ENCODE measurements at places on chromosomes 12 and 14.
A peak's percentile ranks its signal among the peaks of the same experiment; 100 is the strongest.

DNA sequence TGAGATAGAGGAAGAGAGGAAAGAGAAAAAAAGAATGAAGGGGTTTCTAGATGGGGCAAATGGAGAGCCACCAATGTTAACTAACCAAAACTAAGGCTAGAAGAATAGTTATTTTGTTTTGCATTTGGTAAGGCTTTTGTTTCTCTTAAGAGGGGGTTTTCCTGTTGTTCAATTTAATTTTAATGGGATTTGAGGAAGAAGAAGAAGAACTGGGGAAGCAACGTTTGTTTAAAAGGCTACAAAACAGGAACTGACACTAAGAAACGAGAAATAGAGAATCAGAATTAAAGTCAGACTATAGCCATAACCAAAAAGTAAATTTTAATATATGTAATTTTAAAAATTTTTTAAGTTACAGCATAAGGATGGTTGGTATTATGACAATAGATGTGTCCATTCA lies 13.7 kb downstream of the TXNDC16 start:
- DNase-seq = no peak

DNA sequence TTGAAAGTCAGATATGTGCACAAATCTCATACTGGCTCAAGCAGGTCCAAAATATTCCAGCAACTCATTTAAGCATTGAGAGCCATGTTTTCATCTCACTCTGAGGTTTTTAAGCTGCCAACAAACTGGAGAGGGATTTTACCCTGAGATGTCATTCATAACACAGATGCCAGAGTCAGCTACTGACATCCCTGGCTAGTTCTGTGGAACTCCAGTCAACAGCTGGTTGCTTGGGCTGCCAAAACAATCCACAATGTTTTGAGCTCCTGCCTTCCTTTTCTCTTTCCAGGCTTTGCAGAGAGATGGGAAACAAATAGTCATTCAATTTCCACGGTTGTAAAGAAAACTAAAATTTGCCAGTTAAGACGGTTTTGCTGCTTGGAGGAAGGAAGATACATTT lies 621.2 kb upstream of the FBXO33 start:
- no peak for DNase-seq

DNA sequence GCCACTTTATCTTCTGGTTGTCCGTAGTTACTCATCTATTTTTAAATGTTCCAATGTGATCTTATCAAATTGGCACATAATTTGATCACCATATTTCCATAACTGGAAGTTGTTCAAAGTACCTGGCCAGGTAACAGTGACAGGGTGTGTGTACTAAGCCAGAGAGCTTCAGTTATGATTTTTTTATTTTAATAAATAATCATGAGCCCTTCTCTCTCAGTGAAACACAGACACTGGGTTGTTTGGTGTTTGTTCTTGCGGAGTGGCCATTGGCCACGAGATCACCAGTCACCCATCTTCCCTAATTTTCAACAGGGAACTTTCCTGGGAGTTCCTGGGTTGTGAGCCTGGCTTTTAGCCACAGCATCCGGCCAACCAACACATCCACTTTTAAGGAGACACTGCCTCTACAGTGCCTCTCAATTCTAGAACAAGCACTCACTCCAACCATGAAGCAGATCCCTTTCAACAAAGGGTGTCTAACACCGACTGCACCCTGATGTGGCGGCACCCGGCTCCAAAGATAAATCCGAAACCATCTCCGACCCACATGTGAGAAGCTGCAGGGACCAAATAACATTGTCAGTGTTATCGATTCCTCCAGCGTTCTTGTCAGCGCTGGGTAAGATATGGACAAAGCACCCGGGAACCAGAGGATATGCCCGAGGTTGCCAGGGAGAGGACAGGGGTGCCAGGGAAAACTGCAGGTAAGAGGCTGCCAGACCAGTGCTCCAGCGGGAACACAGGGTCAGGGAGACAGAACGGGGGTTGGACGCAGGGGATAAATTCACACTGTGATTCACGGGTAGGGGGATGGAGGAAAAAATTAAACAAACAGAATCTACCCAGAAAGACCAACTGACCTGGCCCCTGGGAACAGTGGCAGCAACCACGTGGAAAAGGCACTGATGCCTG lies 49.9 kb downstream of the FOXN3 start:
- no peak for DNase-seq

DNA sequence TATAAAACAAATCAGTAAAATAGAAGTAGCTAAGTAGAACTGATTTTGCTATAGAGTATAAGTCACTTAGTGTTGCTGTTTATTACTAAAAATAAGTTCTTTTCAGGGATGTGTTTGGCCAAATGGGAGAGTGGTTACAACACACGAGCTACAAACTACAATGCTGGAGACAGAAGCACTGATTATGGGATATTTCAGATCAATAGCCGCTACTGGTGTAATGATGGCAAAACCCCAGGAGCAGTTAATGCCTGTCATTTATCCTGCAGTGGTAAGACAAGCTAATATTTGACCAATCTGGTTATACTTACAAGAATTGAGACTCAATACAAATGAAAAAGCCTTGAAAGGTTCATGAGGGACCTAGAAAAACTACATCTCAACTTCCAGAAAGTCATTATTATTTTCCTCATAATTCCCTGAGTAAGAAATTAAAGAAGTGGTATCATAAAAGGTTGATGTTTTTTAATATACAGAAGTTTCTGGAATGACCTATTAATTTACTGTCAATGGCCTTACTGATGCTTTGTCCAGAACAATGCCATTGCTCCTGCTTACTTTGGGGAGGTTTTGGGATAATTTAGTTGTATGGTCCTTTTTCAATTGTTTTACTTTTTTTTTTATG lies 1.9 kb downstream of the LYZ start:
- DNase-seq = no peak

- DNase-seq = no peak
These were observed 441 bp downstream of the PDE3A start for GRCh38 chr12:20368651-20369304.

GRCh38 chr12:108899145-108899544 lies 19.3 kb downstream of the DAO start:
- DNase-seq = no peak

DNA sequence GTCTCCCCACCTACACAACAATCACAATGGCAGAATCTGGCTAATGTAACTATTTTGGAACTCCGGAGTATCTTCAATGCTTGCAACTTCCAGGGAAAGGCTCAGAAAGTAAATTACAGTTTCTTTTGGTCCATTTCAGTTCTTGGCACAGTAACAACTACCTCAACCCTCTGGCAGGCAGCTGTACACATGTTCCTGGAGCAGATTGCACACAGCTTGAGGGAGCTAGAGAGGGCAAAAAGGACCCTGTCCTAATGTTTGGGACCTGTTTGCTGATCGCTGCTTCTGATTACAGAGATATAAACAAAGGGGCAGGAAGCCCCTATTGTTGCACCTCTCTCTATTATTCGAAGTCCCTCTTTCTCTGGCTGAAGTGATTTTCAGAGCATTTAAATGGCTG lies 35.2 kb upstream of the SLC38A1 start:
- DNase-seq = no peak

DNA sequence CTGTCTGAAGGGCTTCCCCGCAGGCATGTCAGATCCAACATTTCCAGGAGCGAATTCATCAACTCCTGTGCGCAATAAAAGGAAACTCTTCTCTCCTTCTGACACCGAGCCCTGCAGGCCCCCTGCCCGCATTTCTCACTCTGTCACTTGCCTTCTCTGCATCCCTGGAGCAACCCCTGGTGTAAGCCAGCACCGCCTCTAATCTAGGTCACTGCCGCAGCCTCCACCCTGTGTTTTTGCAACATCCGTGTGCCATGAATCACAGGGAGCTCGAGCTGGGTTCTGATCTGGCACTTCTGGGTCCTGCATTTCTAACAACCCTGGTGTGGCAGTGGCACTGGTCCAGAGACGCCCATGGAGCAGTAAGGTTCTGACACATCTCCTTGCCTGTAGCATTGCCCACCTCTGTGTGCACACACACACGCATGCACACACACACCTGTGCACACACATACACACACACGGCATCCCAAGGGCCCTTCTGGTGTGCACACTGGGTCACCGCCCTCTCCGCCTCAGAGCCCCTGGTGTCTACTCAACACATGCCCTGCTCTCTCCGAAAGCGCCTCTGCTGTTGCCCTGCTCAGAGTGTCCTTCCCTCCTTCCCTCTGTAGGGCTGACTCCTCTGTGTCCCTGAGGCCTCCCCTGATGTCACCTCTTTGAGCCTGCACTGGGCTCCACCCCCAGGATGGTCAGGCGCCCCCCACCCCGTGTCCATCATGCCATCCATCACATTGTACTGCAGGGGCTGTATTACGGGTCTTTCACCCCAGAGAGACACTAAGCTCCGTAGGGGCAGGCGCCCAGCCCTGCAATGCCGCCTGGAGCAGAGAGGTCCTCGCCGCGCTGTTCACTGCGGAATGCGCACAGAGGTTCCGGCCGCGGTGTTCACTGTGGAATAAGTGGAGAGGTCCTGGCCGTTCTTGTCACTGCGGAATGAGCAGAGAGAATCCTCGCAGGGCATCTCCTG lies 111.4 kb upstream of the SFSWAP start:
- no peak for DNase-seq

DNA sequence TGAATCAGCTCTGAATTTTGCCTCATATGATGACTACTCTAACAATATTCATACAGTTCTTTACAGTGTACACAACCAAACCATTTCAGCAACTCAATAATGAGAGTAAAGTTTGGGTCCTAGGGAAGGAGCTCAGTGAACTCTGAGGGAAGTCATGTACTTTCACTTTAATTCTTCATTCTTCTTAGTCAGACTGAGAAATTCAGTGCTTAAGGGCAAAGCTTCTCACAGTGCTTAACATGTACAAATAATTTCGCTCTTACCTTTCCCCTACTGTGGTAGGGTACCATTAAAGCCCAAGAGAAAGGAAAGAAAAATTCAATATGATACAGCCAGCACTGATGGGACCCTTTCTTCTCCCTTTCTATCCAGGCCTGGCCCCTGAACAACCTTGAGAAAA lies 435.0 kb downstream of the NELL2 start:
- no peak for DNase-seq

- DNase-seq = no peak
These were observed 39.5 kb downstream of the CLIP1 start for GRCh38 chr12:122382919-122383350.

DNA sequence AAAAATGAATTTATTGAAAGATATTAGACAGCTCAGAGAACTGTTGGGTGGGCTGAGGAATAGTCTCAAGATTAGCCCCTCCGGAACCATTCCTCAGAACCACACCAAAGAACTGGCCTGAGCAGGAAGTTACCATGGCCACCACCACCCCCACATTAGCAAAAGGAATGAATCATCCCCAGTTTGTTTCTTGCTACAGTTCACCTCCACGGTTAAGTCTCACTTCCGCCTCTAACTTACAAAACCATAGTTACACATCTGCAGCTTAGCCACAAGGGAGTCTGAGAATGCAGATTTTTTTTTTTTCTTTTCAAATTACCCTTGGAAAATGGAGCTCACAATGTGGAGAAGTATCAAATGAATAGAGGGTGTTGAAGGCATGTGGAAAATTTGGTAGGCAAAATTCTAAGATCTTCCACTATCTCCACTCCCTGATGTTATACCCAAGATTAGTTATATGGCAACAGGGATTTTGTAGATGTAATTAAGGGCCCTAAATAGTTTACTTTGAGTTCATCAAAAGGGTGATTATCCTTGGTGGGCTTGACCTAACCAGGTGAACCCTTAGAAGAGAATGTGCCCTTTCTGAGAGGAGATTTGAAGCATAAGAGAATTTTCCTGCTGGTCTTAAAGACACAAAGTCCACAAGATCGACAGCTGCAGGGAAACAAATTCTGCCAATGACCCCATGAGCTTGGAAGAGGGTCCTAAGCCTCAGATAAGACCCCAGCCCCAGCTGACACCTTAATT lies 129.8 kb upstream of the KRR1 start:
- DNase-seq = no peak

GRCh38 chr14:23021434-23021833 lies 11.5 kb upstream of the C14orf93 start:
- peak; percentile 88 for DNase-seq

DNA sequence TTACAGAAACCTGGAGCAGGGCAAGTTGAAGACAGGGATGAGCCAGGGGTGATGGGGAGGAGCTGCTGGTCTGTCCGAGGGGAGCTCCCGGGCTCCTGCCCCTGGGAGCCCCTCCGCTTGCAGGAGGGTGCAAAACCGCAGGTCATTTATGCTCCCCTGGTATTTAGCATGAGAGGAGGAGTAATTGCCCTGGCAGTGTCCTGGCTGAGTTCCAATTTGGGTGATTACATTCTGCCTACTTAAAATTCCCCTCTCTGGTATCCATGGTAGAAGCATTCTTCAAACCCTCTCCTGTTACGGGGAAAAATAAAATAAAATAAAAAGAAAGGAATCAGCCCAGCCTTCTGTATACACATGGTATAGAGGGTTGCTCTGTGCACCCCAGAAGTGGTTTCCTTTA lies 61.7 kb upstream of the VRK1 start:
- DNase-seq = peak; percentile 65

DNA sequence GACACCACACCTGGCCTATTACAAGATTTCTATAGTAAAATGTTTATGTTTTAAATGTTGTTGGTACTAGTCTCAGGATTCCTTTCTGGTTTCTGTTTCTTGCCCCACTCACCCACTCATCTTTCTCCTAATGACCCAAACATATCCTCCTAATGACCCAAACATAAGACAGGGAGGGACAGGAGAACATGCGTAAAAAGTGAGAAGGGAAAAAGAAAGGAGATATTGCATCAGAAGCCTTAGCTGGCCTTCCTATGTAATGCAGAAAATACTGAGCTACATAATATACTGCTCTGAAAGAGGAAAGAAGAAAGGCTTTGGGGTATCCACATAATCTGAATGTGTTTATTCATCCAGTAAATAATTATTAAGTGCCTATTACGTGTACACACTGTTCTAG lies 104.6 kb upstream of the GPHB5 start:
- no peak for DNase-seq

DNA sequence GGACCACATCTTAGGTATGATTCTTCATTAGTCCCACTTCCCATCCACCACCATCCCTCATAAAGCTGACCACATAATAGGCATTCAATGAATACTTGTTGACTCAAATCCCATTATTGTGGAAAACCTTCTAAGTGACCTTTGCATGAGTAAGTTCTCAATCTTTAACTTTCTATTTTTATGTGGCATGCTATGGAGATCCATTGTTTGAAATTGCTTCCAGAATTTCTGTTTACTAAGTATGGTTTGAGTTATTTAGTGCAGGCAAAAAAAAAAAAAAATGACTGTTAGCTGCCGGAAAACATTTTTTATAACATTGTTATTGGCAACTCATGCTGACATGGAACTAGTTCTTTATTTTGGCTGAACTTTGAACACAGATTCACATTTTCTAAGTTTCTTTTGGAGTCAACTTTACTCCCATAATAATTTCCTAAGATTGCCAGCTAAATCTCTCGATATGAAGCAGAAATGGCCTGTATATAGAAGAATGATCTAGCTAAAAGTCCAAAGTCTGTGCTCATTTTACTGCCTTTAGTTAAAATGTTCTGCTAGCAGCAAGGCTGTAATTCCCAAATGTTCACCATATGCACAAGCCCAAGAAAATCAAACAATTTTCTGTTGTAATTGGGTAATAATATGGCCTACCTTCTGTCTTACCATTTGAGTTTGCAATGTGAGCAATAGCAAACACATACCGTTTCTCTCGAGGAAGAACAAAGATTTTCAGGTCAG lies 77.9 kb downstream of the PTGER2 start:
- DNase-seq = peak; percentile 42
